Mesangial cell (primary cell): ENCODE measurements at places on chromosomes 2 and 18. TPM values are rescaled to one million over a fixed set of nuclear protein-coding genes. Genes with fewer than 3 reads are reported as not detected.

Gene TRIM54
- not detected in 2 replicates for total RNA-seq

Gene FAM228A
- total RNA-seq = 0.51 TPM in 1 of 2 replicates, not detected in the other

Gene CYS1
- total RNA-seq = 3.4 and 16.9 TPM in 2 replicates

Gene UBXN4
- total RNA-seq = 27.2 and 32.3 TPM in 2 replicates

Gene APCDD1
- total RNA-seq = 3.4 TPM in 1 of 2 replicates, not detected in the other

Gene ILKAP
- 23.3 and 27.7 TPM in 2 replicates for total RNA-seq

Gene GNAL
- 2.3 and 4.3 TPM in 2 replicates for total RNA-seq

Gene MGAT4A
- total RNA-seq = 0.49 and 2.8 TPM in 2 replicates

Gene TFCP2L1
- total RNA-seq = 0.33 and 4.1 TPM in 2 replicates

Gene TUBA3D
- not detected in 2 replicates for total RNA-seq

Gene FZD7
- 38.5 and 46.5 TPM in 2 replicates for total RNA-seq

Gene VWC2L
- total RNA-seq = not detected in 2 replicates

Gene TMEM247
- total RNA-seq = not detected in 2 replicates

Gene GPR39
- total RNA-seq = 4.7 and 6.0 TPM in 2 replicates

Gene ALPG
- not detected in 2 replicates for total RNA-seq

Gene DPP4
- 7.7 and 42.3 TPM in 2 replicates for total RNA-seq

Gene PPM1B
- total RNA-seq = 14.1 and 17.6 TPM in 2 replicates

Gene HES6
- total RNA-seq = 15.8 and 17.4 TPM in 2 replicates

Gene PRSS56
- total RNA-seq = not detected in 2 replicates

Gene UCN
- total RNA-seq = 0.65 and 0.76 TPM in 2 replicates

Gene UGT1A4
- total RNA-seq = not detected in 2 replicates

Gene SPDYA
- total RNA-seq = not detected in 2 replicates

Gene LIPG
- total RNA-seq = 22.2 and 54.6 TPM in 2 replicates

Gene NEURL3
- total RNA-seq = 0.49 and 4.2 TPM in 2 replicates

Gene CXCR1
- not detected in 2 replicates for total RNA-seq

Gene IL1B
- total RNA-seq = 0.49 TPM in 1 of 2 replicates, not detected in the other

Gene CACNB4
- 0.13 and 0.16 TPM in 2 replicates for total RNA-seq

Gene KYNU
- under 0.01 TPM in 1 of 2 replicates, not detected in the other for total RNA-seq

Gene MPP4
- total RNA-seq = 0.13 and 2.3 TPM in 2 replicates

Gene AQP12B
- total RNA-seq = not detected in 2 replicates

Gene ZNF514
- 2.4 and 4.4 TPM in 2 replicates for total RNA-seq

Gene RALB
- 19.1 and 33.9 TPM in 2 replicates for total RNA-seq
